ENCODE measurements at places on chromosomes 12 and 14.
A peak's percentile ranks its signal among the peaks of the same experiment; 100 is the strongest.

- peak; percentile 94 for DNase-seq
Measured at GRCh38 chr14:50000380-50001150, 107.7 kb downstream of the ARF6 start.

- no peak for DNase-seq
Measured at GRCh38 chr14:64562436-64562835, 12.7 kb downstream of the PPP1R36 start.

- peak; percentile 58 for DNase-seq
Measured at GRCh38 chr14:87896393-87897380, 96.3 kb downstream of the GALC start.

DNA sequence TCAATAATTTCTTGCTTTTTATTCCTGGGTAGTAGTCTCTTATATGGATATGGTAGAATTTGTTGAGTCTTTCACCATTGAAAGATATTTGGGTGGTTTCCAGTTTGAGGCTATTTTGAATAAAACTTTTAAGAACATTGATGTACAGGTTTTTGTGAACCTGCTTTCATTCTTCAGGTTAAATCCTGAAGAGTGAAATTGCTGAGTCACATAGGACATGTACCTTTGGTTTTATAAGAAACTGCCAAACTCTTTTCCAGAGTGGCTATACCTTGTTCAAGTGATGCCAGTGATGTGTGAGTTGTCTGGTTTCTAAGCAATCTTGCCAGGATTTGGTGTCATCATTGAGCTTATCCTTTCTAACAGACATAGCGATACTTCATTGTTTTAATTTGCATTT is 184.6 kb upstream of the PZP start:
- no peak for DNase-seq

DNA sequence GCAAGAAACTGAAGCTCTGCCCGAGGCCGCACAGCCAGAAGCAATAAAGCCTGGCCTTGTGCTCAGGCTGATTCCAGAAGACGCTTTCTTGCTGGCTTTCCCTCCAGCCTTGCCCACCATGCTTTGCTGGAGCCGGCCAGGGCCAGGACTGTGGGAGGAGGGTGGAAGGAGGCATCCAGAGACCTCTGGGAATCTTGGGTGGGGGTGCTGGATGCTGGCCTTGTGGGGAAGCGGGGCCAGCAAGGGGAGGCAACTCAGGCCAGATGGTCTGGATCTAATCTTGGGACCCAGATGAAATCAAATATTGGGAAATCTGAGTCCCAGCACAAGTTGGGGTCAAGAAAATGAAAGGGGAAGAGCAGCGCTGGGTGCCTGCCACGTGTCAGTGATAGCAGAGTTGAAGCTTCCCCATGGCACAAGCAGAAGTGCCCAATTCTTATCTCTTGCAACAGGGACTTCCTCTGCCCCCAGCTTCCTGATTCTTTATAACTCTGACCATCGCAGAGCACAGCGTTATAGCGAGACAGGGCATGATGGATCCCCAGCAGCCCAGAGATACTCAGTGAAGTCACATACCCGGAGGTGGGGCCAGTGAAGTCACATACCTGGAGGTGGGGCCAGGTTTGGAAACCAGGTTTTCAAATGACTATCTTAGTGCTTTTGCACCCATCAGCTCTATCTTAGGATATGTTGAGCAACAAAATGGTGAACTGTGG is 6.4 kb upstream of the RABGGTA start:
- no peak for DNase-seq

GRCh38 chr12:126454581-126454980 is 1389.3 kb downstream of the AACS start:
- DNase-seq = no peak

GRCh38 chr14:36724162-36724561 is 62.5 kb downstream of the PAX9 start:
- no peak for DNase-seq

DNA sequence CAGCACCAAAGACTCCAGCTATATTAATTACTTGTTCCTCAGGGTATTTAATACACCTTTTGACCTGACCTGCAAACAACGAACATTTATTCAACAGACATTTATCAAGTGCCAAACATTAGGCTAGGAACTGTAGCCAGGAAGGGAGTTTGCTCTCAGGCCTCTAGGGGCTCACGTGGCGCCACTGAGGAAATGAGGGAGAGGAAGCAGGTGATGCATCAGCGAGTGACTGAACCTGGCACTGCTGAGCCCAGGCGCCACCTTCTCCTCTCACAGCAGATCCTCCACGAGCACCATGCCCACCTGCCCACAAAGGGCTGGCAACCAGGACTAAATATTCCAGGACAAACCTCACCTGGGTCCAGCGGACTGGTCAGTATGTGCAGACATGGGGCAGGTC is 50.2 kb downstream of the SETD3 start:
- no peak for DNase-seq

GRCh38 chr12:116922194-116922897 is 11.6 kb downstream of the FBXW8 start:
- peak; percentile 28 for DNase-seq

Data from fibroblast of skin of right biceps (primary cell).